ENCODE measurements at places on chromosomes 5 and 9.

DNA sequence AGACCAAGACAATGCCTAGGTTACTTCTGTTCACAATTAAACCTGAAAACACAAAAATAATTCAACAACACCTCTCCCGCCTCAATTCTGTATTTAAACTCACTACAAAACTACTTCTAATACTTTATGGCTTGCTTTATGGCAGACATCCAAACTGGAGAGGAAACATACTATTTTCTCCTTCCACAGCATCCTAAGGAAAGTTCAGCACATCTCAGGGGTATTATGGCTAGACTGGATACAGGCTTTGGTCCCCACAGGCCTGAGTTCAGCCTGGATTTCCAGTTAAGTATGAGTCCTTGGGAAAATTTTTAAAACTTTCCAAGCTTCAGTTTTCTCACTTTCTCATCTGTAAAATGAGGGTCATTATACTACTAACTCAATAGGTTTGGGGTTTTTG is 480.2 kb downstream of the CAAP1 start:
- DNase-seq: no peak

GRCh38 chr5:116395226-116395625 is 179.4 kb downstream of the SEMA6A start:
- DNase-seq: no peak

DNA sequence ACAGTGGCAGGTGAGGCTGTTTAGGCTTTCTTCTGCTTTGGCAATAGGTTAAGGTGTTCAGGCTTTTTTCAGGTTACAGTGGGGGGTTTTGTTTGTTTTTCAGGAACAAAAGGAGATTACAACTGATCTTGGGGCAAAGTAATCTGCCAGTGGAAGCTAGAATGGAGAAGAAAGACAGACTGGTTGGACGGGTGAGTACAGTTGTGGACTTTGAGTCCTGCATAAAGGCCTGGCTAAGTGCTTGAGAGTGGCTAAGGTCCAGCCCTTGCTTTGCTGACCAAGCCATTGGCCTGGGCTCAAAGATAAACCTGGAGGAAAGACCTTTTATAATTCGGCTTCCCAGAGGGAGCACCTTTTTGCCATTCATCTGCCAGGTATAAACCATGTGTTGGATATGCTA is 63.1 kb downstream of the MTMR12 start:
- no peak for DNase-seq

- no peak for DNase-seq
Measured at GRCh38 chr5:1031306-1031959, 22.8 kb downstream of the NKD2 start.

- no peak for DNase-seq
Measured at GRCh38 chr9:68668127-68668526, 36.9 kb upstream of the PIP5K1B start.

DNA sequence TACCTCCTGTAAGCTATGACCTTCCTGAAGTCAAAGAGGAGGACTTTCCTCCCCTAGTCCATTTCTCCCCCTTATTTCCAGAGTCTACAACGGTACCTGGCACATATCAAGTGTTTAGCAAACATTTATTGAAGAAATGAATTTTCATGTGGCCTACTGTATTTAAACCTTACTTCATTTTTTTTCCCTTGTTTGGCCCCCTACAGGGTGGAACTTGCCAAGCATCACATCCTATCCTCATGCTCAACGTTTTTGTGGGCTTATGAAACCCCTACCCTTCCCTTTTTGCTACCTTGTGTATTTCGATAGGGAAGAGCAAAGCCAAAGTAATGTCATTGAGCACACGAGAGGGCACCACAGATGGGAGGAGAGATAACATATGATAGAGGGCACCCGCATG is 1857.8 kb upstream of the WWC1 start:
- no peak for DNase-seq

GRCh38 chr5:129724647-129725046 is 23.2 kb upstream of the MINAR2 start:
- no peak for DNase-seq

DNA sequence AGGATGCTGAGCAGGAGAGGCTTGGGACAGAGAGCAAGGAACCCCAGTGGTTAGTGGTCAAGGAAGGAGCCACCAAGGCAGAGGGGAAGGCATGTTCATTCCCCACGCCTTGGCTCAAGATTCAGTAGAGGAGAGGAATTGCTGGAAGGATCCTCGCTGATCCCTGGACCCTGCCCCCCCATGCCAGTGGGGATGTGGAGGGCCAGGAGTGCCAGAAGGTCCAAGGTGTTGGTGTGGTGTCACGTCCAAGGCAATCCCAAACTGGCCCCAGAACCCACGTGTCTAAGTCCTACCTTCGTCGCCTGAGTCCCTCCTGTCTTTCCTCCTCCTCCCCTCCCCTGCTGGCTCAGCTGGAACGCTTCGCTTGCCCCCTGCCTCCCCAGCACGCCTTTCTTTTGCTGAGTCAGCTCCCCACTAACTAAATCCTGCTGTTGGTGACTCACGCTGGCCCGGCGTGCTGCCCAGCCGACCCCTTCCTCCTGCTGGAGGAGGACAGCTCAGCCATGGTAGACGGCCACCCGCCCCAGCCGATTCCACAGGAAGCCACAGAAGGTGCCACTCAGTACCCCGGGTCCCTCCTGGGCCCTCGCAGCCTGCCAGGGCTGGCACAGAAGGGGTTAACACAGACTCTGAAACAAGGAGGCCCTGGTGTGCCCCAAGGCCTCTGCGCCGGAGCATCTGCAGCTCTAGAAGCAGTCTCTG is 37.6 kb upstream of the ORM1 start:
- no peak for DNase-seq

- no peak for DNase-seq
Measured at GRCh38 chr5:60522292-60522905, 177.6 kb downstream of the DEPDC1B start.

DNA sequence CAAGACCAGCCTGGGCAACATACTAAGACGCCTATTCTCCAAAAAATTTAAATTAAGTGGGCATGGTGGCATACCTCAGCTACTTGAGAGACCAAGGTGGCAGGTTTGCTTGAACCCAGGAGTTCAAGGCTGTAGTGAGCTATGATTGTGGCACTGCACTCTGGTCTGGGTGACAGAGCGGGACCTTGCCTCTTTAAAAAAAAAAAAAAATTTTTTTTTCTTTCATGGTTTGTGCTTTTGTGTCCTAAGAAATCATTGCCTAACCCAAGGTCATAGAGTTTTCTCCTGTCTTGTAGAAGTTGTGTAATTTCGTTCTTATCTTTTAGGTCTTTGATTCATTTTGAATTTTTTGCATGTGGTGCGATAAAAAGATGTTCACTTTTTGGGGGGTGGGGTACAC is 12.3 kb downstream of the GPBP1 start:
- no peak for DNase-seq

DNA sequence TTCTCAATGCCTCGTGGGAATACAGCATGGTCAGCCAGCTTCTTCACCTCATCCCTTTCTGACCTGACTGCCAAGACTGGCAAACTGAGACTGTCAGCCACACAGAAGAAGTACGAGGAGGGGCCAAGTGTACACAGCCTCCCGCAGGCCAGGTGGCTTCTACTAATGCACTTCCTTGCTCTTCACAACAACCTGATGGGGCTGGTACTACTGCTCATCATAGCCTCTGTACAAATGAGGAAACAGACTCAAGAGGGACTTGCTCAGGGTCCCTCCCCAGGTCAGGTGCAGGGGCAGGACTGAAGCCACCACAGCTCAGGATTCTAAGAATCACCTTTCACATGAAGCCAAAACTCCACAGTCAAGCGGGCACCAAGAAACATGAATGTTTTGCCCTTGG is 21.3 kb downstream of the NIPAL4 start:
- no peak for DNase-seq
